Calu3 (cell line): ENCODE measurements at places on chromosomes 6 and 20.

- DNase-seq, result no peak
Measured at GRCh38 chr6:155313602-155314091, 637 bp downstream of the TFB1M start.

DNA sequence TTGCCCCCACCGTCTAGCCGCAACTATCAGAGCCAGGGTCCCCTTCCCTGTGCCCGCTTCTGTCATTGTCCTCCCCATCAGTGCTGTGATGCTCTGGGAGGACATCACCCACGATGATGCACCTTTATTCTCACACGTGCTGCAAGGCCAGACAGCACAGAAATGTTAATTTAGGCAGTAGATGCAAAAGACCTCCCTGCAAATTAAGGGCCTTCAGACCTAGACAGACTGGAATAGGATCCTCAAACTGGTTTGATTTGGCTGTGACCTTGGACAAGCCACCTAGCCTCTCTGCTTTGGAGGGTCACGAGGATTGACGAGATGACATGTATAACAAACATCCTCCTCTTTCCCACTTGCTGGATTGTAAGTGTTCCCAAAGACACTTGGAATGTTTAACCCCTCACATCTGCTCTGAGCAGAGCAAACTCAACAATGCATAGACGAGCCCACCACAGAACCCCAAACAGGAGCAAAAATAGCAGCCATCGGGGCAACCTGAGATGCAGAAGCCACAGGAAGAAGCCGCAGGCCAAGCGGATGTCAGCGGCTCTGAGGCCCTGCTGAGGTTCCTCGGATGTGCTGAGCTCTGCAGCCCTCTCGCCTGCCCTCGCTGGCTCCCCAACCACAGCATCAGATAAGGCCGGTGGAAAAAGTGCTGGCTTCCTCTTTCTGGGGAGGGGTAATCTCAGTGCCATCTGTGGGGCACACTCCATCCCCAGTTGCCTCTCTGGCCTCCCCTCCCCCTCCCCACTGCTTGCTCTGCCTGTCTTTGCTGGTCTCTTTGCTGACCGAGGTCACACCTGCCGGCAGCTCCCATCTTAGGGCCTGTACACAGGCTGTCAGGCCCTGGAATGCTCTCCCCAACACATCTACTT lies 35.3 kb downstream of the TOX2 start:
- no peak for DNase-seq

DNA sequence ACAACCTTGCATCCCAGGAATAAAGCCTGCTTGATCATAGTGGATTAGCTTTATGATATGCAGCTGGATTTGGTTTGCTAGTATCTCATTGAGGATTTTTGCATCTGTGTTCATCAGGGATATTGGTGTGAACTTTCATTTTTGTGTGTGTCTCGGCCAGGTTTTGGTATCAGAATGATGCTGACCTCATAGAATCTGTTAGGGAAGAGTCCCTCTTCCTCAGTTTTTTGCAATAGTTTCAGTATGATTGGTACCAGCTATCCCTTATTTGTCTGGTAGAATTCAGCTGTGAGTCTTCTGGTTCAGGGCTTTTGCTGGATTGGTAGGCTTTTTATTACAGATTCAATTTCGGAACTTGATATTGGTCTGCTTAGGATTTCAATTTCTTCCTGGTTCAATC lies 132.5 kb downstream of the ZFAND3 start:
- DNase-seq, result no peak

GRCh38 chr20:38559764-38560163 lies 21.2 kb upstream of the ADIG start:
- DNase-seq, result no peak

DNA sequence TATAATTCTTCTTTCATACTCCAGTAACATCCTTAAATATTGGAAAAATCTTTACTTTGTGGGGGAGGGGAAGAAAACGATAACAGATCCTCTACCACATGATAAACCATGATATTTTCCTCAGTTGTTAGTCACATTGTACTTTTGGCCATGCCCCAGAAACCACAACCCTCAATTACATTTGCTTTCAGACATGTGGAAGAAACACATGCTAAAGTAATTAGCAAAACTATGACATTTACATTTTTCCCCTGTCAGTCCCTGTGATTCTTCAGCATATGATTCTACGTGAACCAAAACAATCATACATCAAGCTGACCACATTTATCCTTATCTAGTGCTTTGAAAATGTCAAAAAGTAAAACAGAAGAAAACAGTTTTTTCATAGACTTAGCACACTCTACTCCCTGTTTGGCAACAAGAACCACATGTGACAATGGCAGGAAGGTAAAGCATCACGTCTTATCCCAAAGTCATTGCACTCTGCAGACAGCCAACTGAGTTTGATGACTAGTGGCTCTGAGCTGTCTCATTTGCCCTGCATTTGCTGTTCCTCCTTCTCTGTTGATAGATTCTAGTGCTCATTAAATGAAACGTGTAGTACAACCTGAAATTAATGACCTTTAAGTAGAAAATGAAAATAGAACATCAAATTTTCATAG lies 505.8 kb upstream of the MARCKS start:
- no peak for DNase-seq

- no peak for DNase-seq
Measured at GRCh38 chr6:147005499-147005898, 198.7 kb upstream of the STXBP5 start.

DNA sequence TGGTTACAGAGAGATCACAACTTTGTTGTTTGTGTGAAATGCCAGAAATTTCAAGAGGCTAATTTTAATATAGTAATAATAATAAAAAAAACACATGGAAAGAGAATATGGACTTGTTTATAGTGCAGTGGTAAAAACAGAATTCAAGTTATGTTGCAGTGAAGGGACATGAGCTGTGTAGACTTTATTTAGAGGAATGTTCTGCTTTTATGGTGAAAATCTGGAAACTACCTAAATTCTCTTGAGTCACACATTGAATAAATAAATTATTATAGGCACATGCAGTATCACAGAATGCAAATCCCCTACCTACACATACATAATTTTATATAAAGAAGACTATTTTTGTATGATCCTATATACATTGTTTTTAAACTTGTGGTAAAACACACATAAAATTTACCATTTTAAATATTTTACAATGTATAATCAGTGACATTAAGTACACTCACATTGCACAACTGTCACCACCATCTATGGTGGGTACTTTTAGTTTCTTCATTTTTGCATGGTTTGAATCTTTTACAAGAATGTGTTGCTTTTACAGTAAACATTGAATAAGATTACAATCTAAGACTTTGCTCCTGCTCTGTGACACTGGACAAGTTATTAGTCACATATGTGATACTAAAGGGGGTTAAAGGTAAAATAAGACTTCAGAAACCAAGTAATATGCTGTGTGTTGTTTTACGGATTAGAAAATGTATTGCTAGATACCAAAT lies 107.4 kb downstream of the B3GAT2 start:
- DNase-seq, result no peak

- DNase-seq, result no peak
Measured at GRCh38 chr20:61619751-61620150, 367.7 kb downstream of the CDH4 start.

DNA sequence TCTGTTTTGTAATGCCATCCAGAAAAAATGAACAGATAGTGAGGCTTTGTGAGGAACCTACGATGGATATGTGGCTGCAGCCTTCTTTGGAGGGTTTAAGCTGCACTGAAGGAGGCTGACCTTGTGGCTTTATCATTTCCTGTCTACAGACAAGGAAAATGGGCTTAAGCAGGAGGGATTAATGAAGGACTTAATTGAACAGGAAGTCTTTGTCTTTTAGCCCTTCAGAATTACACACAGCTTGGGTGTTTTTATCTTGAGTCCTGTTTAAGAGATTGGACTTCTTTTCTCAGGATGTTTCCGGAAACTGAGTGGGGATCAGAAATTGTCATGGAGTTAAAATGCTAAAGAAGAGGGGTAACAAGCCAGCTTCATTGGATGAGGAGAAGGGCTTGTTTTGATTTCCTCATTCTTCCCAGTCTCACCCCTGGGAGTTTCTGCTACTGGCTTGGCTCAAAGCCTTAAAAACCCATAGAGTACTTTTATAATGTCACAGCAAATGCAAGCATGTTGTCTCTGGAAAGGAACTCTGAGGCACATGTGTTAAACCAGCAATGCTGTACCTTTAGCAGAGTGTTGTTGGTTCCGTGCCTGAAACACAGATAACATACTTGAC lies 193.6 kb downstream of the JARID2 start:
- DNase-seq, result no peak

- no peak for DNase-seq
Measured at GRCh38 chr6:147642458-147642857, 134.0 kb downstream of the SAMD5 start.

GRCh38 chr6:52361414-52361944 lies 472 bp upstream of the PAQR8 start:
- DNase-seq, result no peak

GRCh38 chr6:135176464-135176863 lies 4.6 kb upstream of the MYB start:
- DNase-seq, result no peak

DNA sequence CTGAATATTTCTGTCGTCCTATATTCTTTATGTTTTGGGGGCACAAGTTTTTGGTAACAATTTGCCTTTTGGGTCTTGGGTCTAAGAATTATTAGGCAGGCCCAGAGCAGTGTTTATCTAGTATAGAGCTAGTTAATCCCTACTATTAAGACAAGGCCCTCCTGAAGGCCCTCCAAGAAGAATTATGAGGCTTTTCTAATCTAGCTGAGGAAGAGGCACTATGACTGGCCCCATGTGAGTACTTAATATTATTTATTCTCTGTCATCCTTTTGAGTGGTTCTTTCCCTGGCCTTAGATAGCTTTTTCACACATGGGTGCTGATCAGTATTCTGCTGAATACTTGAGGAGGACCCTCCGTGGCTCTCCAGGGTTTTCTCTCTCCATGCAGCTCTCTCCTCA lies 25.1 kb downstream of the CHMP4B start:
- DNase-seq, result no peak

GRCh38 chr6:102051720-102052119 lies 658.2 kb downstream of the GRIK2 start:
- DNase-seq, result no peak
